ENCODE measurements at places on chromosomes 5 and 9.

DNA sequence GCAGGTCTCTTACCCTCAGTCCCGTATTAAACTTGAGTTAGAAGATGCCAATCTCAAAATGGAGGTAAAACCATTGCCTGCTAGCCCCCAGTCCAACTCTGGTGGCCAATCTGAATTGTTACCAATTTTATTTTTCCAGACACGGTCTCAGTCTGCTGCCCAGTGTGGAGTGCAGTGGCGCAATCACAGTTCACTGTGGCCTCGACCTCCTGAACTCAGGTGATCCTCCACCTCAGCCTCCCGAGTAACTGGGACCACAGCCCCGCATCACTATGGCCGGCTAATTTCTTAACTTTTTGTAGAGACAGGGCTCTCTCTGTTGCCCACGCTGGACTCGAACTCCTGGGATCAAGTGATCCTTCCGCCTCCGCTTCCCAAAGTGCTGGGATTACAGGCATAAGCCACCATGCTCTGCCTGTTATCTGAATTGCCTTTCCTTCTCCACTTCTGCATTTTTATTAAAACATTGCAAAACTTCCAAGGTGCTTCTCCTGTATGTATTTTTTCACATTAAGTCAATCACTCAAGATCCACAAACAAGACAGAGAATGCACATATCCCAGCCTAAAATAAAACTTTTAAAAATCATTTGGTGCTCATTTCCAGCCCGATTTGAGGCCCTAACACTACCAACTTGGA lies 2.3 kb downstream of the FANCC start:
- DNase-seq = no peak

- no peak for DNase-seq
Measured at GRCh38 chr5:109694451-109694891, 4.7 kb downstream of the MAN2A1 start.

DNA sequence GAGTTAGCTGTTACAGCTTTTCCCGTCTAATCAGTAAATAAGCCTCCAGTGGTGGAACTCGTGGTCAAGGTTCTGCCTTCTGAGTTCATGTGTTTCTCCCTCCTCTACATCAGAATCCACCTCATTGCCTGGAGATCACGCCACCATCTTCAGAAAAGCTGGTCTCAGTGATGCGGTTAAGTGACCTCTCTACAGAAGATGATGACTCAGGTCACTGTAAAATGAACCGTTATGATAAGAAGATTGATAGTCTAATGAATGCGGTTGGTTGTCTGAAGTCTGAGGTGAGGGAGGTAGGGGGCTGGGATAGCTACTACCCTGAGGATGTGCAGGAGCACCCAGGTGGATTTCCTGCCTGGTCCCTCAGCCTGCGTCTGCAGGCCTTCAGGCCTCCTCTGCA lies 13.3 kb downstream of the ODF2 start:
- no peak for DNase-seq

GRCh38 chr9:98132158-98132557 lies 13.1 kb upstream of the TRIM14 start:
- DNase-seq = no peak

DNA sequence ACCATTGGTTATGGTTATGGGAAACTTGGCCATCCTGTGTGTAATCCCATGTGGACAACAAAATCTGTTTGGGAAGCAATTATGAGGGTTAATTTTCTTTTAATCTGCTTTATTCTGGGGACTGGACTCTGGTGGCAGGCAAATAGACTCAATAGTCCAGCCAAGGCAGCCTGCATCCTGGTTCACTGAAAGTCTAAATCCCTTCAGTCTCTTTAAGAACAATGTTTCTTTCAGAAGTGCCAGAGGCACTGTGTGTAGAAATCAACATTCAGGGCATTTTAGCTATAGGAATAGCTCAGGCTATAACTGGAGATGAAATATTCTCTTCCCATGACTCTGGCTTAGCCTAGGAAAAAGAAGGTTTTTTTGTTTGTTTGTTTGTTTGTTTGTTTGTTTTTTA lies 118.0 kb downstream of the SPATA31D1 start:
- no peak for DNase-seq
